Activated naive CD4-positive, alpha-beta T cell treated with anti-CD3 and anti-CD28 coated beads, Interleukin-2, amount 10 ng/mL, durations not matched to agents 7 days and 5 days (primary cell): ENCODE measurements at places on chromosomes 13 and 19.

DNA sequence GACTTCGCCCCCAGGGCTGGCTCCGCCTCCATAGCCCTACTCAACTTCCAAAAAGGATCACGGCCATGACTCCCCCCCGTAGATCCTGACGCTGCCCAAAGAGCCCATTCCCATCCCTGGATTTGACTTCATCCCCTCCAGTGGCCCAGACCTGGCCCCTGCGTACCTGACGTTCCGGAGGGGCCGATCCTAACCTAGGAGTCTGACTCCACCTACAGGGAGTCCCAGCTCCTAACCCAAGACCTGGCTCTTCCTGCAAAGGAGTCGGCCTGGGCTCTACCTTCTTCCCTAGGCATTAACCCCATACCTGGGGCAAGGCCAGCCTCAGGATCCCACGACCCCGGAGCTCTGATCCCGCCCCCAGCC lies 10.8 kb downstream of the STAP2 start:
- DNase-seq: no peak

- no peak for DNase-seq
Observed at GRCh38 chr13:51040431-51040830, 70.6 kb downstream of the C13orf42 start.

DNA sequence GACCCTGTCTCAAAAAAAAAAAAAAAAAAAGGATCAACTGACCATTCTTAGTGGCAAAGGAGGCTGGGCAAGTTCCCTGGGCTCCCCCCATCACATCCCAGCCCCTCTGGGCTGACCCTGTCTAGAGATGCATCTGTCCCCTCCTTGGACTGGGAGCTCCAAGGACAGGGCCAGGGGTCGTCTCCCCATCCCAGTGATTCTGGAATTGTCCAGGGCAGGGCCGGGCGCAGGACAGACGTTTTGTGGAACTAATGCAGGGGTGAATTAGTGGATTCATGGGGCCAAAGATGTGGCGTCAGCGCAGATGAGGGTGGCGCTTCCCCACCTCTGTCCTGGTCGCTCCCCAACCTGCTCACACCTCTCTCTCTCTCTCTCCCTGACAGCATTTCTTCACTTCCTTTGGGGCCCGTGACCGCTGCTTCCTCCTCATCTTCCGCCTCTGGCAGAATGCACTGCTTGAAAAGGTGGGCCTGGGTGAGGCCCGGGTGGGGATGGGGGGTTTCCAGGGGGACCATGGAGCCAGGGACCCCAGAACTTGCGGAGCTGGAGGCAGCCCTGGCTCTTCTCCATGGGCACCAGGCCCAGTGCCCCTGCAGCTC lies 11.1 kb downstream of the GRAMD1A start:
- no peak for DNase-seq

GRCh38 chr19:3324405-3324856 lies 42.0 kb upstream of the NFIC start:
- peak; percentile 85 for DNase-seq

- no peak for DNase-seq
Observed at GRCh38 chr19:16957151-16957701, 68.4 kb downstream of the F2RL3 start.

DNA sequence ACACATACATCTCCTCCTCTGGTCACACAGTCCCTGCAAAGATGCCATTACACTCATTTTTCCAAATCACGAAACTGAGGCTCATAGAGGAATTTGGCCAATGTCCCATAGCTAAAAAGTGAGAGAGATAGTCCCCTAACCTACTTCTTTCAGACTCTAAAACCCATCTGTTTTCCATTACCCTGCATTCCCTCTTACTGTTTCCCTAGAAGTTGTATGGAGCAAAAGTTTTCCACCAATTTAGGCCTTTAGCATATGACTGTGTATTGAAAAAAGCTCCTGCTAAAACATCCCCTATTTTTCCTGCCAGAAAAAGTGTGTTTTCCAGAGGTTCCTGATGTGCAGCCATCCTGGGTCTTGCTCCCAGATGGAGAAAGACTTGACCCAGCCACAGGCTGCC lies 16.3 kb downstream of the SERP2 start:
- DNase-seq: no peak

- DNase-seq: no peak
Observed at GRCh38 chr19:5782945-5783919, 1.3 kb downstream of the PRR22 start.

GRCh38 chr13:76696370-76696769 lies 189.8 kb downstream of the KCTD12 start:
- DNase-seq: no peak

DNA sequence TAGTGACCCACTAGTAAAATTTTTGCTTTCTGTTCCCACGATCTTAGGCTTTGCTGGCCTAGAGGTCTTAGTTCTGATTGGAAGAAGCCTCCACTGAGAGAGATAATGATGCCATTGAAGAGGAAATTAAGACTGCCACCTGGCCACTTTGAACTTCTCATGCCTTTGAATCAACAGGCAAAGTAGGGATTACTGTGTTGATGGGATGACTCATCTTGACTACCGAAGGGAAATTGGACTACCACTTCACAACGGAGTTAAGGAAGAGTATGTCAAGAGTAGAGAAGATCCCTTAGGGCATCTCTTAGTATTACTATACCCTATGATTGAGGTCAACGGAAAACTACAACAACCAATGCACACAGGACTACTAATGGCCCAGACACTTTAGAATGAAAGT lies 12.7 kb upstream of the FREM2 start:
- DNase-seq: no peak

DNA sequence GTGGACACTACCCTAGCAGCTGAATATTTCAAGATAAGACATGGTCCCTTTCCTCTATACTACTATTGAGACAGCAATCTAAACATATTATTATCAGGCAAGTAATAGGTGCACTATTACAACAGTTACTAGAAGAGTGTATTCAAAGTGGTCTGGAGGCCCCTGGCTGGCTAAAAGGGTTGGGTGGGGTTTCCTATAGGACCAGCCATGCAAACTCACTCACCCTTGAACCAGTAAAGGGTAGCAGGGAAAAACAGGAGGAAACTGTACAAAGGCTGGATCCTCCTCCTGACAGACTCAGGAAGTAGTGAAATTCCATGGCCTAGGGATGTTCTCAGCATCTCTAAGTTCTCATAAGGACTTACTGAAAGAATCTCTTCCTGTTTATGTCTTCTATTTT lies 7.7 kb downstream of the SMAD9 start:
- no peak for DNase-seq

- no peak for DNase-seq
Observed at GRCh38 chr19:42152910-42153671, 20.8 kb upstream of the POU2F2 start.

DNA sequence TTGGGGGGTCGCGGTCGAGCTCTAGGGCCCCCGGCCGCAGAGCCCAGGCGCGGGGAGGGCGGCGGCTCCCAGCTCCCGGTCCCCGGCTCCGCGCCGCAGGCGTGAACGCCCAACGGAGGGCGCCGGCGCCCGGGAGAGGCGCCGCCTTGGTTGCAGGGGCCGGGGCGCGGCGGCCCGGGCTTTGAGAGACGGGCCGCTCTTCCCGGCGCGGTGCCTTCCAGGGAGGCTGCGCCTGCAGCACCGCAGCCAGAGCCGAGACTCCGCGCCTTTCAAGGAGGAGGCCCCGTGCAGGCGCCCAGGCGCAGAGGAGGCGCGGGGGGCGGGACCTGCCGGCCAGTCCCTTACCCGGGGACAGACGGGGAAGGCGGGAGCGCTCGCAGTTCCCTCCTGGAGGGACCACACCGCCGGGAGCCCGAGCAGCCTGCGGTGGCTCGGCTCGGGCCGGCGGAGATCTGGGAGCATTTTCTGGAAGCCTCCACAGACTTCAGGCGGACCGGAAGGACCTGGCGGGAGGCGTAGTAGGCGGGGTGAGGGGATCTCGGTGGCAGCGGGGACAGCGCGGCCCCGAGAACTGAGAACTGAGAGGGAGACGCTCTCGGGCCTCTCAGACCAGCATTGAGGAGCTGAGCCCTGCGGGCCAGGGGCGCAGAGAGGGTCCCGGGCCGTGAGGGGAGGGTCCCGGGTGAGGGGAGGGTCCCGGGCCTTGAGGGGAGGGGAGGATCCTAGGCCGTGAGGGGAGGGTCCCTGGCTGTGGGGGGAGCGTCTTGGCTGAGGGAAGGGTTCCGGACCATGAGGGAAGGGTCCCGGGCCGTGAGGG lies 25.5 kb upstream of the MCF2L start:
- DNase-seq: peak; percentile 54

DNA sequence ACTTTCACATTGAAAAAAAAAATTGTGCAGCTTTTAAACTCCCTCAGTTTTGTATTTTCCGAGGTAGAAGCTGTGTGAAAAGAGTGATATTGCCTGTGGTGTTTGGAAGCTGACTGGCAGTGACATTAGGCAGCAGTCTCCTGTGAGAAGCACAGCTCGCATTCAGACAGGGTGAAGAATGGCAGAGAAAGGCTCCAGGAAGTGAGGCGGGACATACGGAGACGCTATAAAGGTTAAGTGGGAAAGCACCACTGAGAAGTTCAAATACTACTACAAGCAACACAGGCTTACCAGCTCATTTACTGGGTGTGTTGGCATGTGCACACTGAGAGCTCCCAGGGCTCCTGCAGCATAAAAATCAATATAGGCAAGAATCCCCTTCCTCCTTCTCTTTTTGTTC lies 88.4 kb downstream of the RXFP2 start:
- DNase-seq: no peak

- no peak for DNase-seq
Observed at GRCh38 chr13:105147461-105147860, 1388.0 kb downstream of the EFNB2 start.

DNA sequence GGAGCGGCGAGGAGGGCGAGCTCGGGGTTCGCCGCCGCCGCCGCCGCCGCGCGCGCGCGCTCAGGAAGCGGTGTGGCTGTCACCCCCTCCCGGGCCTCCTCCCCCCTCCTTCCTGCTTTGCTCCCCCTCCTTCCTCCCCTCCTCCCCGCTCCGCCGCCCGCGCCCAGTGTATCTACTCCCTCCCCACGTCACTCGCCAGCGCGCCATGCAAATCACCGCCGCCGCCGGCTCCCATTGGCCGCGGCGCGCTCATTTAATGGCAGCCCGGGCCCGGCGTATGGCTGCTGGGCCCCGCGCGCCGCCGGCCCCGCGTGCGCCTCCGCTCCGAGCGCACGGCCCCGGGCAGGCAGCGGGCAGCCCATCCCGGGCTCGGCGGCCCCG lies 335 bp upstream of the SOX1 start:
- peak; percentile 45 for DNase-seq

- peak; percentile 47 for DNase-seq
Observed at GRCh38 chr19:38850976-38851621, 1.3 kb upstream of the HNRNPL start.

- DNase-seq: no peak
Observed at GRCh38 chr13:24822640-24823039, 58.7 kb downstream of the RNF17 start.

- DNase-seq: no peak
Observed at GRCh38 chr13:97834250-97834649, 119.2 kb upstream of the IPO5 start.

DNA sequence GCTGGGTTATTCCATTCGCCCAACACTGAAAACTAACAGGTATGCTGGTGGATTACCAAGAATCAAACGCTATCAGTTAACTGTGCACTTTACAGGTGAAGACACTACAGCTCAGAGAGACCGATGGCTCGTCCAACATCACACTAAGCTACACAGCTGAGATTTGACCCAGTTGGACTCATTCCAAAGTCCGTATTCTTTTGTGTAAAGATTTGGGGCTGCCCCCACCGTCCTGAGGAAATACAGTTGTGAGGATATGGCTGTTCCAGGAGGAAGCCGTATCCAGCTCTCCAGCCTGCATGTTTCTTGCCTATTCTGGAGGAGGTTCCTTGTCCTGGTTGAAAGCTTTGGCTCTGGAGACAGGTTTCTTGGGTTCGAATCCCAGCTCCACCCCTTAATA lies 4.2 kb downstream of the ZSCAN5A start:
- no peak for DNase-seq

GRCh38 chr19:11444059-11444458 lies 8.6 kb downstream of the PRKCSH start:
- DNase-seq: no peak

DNA sequence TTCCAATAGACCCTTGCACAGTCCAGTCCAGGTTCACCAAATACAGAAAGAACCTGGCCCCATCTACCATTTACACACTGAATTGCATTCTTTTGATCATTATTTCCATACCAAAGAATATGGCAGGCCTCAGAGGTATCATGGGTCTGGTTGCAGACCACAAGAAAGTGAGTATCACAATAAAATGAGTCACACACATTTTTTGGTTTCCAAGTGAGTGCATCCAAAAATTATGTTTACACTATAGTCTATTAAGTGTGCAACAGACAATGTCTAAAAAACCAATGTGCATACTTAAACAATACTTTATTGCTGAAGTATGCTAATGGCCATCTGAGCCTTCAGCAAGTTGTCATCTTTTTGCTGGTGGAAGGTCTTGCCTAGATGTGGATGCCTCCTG lies 105.3 kb downstream of the SPACA7 start:
- no peak for DNase-seq

DNA sequence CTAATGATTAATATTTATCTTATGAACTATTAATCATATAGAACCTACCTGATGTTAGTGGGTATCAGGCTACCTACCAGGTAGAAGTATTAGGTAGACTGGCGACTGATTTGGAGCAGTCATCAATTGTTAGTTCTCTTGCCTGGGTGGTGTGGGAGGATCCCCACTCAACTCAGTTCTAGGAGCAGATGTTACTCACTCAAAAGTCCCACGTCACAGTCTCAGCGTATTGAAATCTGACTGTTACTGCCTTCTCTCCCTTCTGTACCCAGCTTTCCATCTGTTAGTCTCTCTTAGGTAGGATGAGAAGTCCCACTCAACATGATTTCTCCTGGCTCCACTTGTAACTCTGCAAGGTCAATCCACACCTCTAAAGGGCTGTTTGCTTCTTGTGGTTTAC lies 102.7 kb downstream of the OLFM4 start:
- no peak for DNase-seq

- no peak for DNase-seq
Observed at GRCh38 chr13:98652721-98653462, 76.0 kb upstream of the STK24 start.

DNA sequence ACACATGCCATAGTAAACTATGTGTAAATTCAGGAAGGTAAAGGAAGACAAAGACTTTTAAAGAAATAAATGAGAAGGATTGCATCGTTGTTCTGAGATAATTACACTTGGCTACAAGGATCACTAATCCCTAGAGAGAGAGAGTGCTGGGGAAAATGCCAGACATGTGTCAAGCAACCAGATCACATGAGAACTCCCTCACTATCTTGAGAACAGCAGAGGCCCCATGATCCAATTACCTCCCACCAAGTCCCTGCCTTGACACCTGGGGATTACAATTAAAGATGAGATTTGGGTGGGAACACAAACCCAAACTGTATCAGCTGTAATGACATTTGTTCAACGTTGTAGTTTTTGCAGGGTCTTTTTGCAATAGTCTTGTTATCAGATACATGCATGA lies 1600.9 kb upstream of the MIR17HG start:
- no peak for DNase-seq
